ENCODE measurements at places on chromosomes 12 and 14.

GRCh38 chr12:14460212-14460841, 94.8 kb downstream of the ATF7IP start:
- DNase-seq: no peak

DNA sequence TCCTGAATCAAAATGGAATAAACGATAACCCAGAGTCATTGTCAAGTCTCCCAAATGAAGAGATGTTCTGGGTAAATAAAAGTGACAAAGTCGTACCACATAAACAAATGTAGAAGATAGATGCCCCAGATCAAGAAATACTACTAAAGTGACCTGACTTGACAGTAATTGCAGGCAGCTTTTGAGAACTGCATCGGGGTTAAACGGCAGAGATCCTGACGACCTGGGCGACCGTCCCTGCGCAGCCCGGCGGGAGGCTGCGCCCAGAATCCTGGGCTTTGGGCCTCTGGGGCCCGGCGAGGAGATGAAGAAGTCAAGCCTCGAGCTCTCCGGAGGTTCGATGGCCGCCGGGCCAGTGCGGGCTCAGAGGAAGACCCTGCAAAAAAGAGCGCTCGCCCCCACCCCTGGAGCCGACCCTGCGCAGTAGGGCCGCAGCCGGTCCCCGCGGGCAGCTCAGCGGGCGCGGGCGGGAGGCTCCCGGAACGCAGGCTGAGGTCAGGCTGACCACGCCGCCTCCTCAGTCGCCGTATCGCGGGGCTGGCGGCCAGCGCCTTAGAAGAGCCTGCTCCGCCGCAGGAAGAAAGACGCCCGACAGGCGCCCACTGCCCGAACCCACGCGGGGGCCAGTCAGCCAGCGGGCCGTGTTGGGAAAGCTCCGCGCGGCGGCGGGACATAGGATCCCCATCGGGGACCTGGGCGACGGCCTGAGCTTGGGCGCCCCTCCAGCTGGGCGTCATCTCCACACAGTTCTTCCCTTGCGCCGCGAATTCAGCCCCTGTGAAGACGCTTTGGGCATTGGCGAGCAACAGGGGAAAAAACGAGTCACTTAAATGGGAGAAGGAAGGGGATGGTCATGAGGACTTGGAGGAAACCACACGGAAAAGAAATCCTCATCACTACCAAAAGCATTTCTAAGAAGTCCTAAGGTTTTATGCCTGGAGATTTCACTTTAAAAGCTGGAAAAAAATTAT, 16.0 kb downstream of the NKX2-1 start:
- DNase-seq: no peak

DNA sequence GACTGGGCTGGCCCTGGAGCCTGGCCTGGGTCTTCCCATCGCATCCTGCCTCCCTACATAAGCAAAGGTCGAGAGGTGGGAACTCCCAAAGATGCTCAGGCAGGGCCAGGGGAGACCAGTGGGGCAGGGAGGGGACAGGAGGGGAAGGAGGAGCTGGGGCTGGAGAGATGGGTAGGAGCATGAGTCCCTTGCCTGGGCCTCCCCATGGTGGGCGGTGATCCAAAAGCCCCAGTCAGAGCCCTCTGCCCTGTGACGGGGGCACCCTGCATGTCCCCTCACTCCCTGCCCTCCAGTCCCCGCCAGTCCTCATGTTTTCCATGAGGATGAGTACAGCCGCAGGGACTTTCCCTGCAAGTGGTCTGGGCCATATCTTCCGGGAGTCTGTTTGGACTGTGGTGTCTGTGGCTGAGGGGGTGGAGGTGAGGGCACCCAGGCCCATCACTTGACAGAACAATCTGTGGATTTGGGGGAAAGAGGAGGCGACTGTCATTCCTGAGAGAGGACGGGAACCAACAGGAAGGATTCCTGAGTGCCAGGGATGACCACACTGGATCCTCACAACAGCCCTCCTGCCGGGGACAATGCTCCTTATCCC, 9.3 kb downstream of the BDKRB2 start:
- no peak for DNase-seq

GRCh38 chr12:106342397-106343213, 14.9 kb upstream of the POLR3B start:
- DNase-seq: no peak
